ENCODE measurements at places on chromosomes 12 and 14.

DNA sequence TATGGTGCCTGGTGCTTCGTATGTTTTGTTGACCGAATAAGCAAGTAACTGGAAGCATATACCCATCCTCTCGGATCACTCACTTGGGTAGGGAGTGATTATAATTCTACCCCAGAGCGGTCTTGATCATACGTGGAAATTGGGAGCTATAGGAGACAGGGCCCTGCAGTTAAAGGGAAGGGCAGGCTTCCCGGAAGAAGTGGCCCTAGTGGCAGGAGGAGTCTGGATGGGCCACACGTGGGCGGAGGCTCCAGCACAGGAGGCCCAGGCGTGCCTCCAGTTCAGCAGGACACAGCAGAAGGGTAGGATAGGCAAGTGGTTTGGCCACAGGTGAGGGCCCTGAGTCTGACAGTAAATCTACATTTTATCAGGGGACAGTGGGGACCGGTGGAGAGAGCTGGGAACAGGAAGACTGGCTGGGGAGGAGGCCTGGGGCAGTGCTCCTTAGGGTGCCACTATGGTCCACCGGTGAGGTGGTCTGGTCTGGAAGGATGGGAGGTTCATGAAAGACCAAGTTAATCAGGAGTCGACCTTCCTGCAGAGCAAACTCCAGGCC, 23.5 kb upstream of the YY1 start:
- DNase-seq = no peak

GRCh38 chr14:89365061-89365801, 51.8 kb downstream of the FOXN3 start:
- no peak for DNase-seq

GRCh38 chr14:44403193-44403592, 103.9 kb downstream of the FSCB start:
- DNase-seq = no peak

- DNase-seq = no peak
These were observed 142.3 kb downstream of the CACNA1C start for GRCh38 chr12:2195085-2195484.

GRCh38 chr14:20679907-20680306, 4.5 kb upstream of the RNASE4 start:
- peak; percentile 29 for DNase-seq

- no peak for DNase-seq
These were observed 93.8 kb downstream of the NDUFA12 start for GRCh38 chr12:94909663-94910062.

DNA sequence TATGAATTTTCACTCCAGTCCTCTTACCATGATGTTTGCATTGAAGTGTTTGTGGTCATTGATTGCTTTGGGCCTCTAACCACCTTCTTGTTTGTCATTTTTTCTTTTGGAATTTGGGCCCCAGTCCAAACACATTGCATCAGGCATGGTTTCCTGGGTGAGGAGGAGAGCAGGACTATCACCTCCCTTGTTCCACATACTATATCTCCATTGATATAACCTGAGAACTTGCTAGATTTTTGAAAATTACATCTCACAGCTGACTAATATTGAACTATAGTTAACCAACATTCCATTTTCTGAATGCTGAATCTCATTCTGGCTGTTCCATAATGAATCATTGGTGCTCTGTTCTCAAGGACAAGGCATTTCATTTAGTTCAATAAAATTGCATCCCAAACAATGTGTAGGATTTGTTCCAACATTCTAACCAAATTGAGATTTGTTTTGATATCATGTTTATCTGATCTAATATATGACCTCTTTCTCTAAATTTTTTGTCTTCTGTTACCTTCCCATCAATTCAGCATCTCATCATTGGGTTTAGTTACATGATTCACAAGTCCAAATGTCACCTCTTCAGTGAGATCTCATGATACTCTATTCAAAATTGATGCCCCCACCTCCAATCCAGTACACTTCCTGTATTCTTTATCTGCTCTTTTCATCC, 329.0 kb downstream of the ZFP36L1 start:
- no peak for DNase-seq

- no peak for DNase-seq
These were observed 225.6 kb downstream of the VRK1 start for GRCh38 chr14:97022741-97023140.

GRCh38 chr12:102376181-102376747, 104.1 kb downstream of the IGF1 start:
- no peak for DNase-seq

GRCh38 chr14:20711261-20711660, 22.7 kb downstream of the ANG start:
- DNase-seq = no peak

All from anterior cingulate cortex (tissue), 58 donors.